ENCODE measurements at places on chromosomes 2 and 18.

DNA sequence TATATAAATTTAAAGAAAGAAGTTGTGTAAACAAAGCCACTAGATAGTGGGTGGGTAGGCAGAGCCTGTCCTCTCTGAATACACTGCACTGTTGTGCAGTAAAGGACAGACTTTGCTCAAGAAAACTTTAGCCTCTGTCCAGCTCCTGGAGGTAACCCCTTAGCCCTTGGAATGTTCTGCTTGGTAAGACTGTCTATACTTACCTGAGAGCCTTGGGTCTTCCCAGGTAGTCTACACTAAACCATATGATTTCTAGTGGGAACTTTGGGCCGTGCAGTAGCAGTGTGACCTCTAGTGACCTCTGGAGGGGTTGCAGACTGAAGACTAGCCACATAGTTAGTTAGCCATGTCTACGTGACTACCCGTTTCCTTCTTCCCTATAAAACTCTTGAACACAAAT, 678.3 kb upstream of the NRXN1 start:
- DNase-seq = no peak

GRCh38 chr2:175251425-175252041, 70.0 kb upstream of the ATP5MC3 start:
- DNase-seq = no peak

DNA sequence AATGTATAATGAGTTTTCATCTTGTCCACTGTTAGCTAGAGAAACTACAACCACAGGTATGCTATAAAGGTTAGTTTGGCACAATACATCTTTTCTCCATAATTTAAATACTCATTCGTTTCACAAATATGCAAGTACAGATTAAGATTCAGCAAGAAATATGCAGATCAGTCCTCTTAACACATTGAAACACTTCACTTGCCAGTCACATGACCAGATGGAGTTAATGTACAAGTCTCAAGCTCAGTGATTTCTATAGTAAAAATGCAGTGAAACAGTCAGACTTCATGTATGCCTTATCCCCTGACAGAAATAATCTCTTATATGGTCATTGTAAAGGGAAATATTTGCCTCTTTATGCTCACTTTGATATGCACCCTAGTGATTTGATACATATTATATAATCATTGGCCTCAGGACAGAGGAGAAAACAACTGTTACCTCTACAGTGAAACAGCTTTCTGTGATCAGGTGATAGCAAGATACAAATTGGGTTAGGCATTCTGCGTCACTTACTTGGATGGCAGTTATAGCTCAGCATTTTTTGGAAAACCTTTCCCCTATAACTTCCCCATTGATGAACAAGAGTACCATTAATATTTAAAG, 104.6 kb downstream of the TCF4 start:
- DNase-seq = no peak

GRCh38 chr2:226452768-226453167, 346.9 kb downstream of the IRS1 start:
- DNase-seq = no peak

DNA sequence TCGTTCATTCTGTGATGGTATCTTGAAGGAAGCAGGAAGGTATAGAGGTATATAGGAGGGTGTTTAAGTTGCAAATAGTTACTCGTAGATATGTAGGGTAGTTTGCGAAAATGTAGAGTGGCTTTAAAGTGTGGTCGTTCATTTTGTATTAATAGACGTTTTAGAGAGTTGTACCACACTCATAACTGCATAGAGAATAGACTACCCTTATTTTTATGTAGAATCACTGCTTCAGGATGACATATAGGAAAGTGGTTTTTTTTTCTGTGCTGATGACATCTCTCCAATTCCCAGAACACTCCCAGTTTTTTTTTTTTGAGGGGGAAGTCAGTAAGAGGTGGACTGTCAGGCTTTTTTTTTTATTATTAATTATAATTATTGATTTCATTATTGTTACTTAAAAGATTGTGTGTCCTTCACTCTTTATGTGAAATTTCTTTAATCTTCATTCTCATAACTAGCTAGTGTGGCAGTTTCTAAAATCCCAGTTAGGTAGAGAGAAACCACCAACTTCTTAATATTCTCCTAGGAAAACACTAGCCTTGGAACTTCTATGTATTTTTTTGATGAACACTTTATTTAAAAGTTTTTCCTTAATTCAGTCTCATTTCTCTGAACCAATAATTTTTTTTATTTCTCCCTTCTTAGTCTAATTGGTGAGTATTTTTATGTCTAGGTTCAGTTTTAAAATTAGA, 1.5 kb downstream of the ACTR3 start:
- DNase-seq = no peak

- DNase-seq = no peak
These were observed 36.0 kb upstream of the CCDC195 start for GRCh38 chr2:224751996-224752698.

DNA sequence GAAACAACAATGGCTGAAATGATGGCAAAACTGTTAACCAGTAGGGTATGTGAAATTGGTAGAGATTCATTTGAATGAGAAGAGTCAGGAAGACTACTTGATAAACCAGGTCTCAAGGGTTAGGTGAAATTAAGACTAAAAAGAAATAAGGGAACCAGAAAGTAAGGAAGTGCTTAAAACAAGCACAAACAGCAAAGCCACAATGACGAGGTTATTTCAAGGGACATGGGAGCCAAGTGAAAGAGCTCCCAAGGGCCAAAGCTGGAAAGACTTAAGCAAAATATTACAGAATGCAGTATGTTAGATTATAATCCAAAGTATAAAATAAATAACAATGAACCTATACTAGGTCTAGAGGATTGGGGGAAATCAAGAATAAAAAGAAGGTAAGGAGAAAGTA, 19.3 kb upstream of the CD302 start:
- no peak for DNase-seq

- no peak for DNase-seq
These were observed 179.0 kb downstream of the TRABD2A start for GRCh38 chr2:84701880-84702279.

DNA sequence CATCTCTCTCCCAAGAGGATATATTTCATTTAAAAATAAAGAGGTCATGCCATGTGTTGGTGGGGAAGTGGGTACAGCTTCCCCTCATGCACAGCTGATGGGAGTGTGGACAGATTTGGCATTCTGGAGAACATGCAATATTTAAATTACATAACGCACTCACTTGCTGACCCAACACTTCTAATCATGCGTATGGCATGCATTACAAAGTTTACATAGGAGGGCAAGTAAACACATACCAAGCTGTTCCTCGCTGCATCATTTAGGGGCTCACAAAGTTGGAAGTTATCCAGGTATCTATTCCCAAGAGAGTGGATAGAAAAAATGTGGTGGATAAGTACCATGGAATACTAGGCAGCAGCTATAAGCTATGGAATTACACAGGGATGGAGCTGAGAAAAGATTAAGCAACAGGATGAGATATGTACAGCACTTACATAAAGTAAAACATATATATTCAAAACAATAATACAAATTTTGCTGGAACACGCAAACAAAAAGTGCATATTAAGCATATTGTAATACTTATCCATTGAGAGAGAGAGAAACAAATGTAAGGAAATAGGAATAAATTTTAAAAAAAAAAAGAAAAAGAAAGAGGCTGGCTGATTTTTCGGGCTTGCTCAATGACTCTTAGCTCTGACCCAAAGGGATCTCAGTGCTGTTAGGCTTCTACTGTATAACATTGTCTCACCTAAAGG, 11.0 kb downstream of the CYP1B1 start:
- no peak for DNase-seq

DNA sequence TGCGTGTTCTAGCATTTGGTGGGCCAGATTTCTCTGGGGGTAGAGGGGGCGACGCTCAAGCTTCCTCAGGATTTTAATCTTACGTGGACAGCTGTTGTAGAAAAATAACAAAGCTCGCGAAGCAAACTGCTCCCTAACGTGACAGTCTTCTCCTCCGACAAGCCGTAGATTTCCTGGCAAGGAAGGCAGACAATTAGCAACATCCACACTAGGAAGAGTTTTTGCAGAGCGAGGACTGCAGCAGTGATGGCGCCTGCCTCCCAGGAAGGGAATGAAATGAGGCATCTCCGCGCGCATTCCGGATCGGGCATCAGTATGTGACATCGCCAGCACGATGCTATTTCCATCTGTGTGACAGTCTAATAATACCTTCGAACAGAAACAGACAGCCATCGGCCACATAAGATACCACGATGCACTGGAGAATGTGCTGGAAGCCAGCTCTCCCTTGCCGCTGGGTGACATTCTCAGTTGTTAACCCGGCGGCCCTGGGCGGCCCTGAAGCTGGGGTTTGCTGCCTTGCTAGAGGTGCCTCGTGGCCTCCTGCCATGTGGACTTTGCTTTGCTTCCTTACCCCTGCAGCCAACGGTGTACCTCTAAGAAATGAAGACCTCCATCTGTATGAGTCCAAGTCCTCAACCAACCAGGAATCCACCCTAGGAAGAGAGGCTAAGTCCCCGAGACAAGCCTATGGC, 101.8 kb upstream of the AGAP1 start:
- no peak for DNase-seq

DNA sequence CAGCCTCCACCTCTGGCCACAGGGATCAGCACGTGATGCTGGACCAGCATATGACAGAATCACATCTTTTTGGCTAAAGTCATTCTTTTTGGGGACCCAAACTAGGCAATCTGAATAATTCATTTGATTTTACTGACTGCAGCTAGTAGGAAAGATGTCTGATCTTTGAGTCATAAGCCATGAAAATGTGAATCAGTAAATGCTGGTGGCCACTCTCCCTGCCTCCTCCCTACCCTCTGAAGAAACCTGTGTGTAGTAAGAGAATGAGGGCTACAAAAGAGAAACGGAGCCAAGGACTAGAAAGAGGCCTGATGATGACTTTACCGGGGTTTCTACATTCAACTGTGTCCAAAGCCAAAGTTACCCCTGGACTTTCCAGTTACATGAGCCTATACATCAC, 10.1 kb upstream of the LRPPRC start:
- DNase-seq = no peak

All from activated CD8-positive, alpha-beta memory T cell treated with anti-CD3 and anti-CD28 coated beads for 48 hours (primary cell).